T-helper 1 cell (primary cell): ENCODE measurements at places on chromosomes 7 and 10.

GRCh38 chr10:4127518-4128315 lies 342.7 kb upstream of the KLF6 start:
- no peak for DNase-seq

DNA sequence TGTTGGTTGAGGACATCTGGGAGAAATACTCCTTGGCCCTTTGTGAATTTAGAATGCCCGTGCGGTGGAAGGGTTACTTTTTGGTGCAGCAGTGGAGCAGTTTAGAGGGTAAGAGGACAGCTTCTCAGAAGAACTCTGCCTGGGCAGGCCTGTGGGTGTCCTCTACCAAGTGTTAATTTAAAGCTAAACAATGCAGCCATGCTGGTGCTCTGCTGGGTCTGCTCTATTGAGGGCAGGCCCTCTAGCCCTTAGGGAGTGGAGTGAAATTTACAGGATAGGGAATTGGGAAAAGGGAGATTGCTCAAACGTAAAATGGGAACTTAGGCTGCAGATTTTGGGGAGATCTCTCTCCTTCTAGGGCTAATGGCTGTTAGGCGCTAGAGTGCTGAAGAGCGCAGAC lies 22.1 kb downstream of the BLNK start:
- DNase-seq = no peak

- DNase-seq = no peak
Observed at GRCh38 chr10:14016011-14016536, 314.6 kb downstream of the FRMD4A start.

DNA sequence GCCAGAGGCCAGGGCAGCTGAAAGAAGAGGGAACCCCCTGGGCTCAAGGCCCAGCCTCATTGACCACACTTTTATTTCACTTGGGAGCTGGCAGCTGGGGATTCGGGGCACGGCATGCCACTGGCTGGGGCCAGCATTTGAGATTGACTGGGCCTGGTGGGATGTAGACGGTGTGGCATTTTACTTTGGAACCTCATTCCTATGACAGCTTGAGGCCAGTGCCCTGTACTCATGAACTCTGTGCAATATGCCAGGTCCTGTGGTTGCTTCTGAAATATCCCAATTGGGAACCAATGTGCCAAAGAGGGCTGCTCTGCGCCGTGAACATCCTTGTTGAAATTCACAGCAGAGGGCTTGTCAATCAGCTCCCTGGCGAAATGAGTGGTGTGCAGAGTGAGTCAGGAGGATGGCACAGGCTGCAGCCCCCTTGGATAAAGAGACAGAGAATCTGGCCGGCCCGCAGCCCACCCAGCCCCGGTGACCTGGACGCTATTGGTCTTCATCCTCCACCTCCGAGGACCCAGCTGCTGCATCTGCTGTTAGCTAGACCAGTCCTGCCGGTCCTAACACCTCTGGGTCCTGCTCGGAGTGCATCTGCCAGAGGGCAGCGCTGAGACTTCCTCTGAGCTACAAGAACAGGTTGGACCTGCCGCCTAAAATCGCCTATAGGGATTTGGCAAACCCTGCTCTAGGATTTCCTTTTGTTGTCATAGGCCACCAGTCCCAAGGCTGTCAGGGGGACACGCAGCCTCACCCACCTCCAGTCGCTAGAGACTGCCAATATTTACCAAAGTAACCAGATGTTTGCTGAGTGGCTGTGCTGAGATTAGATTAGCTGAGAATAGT lies 58.0 kb downstream of the PRKAG2 start:
- no peak for DNase-seq

DNA sequence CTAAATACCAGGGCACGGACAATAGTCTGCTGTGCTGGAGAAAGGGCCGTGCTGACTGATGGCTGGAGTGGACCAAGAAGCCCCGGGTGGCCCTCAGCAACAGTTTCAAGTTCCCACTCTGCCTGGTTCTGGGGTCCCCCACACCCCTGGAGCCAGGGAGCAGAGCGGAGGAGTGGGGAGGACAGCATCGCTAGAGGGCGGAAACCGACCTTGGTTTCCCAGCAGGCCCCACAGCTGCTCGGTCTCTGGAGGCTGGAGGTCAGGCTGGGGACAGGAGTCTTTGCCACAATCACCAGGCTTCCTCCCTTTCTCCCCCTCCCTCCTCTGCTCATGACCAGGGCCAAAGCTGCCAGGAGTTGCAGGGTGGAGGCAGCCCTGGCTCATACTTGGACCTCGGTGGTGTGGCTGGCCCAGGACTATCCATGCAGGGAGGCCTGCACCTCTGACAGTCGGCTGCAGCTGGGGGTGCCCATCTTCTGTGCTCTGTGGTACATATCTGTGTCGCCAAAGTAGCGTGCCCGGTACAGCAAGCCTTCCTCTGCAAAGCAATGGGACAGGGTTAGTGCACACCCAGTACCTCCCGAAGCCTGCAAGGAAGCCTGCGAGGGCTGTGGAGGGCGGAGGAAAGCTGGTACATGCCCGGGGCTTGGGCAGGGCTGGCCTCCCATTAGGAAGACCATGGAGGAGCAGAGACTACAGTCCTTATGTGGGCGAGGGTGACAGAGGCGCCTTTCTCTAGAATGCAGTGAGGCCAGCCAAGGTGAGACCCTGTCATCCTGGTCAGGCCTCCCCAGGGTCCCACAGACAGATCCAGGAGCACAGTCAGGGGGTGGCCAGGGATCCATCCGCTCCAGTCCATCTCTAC lies 19.1 kb downstream of the DNAJB12 start:
- peak; percentile 76 for DNase-seq

GRCh38 chr10:8085251-8085650 lies 30.8 kb downstream of the GATA3 start:
- DNase-seq = no peak

GRCh38 chr7:29588900-29589696 lies 25.5 kb downstream of the PRR15 start:
- no peak for DNase-seq

DNA sequence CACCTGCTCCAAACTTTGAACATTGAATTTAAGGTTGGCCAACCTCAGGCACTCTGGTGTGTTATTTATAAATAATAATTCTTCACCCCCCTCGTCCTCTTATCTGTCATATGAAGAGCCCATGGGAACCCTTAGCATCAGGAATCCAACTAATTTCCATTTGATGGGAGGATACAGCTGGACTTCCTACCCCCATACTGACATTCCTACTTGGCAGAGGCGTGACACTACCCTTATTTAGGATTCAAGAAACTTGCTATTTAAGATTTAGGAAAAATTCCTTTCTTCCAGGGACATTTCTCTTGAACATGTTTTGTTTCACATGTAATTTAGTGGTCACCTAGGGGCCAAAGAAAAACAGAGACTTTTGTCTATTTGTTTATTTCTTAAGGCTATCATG lies 171.9 kb upstream of the NRP1 start:
- DNase-seq = no peak

- no peak for DNase-seq
Observed at GRCh38 chr7:86647385-86648094, 3.8 kb downstream of the GRM3 start.

- no peak for DNase-seq
Observed at GRCh38 chr10:7475046-7475911, 64.4 kb upstream of the SFMBT2 start.

GRCh38 chr7:96161897-96162296 lies 160.0 kb downstream of the SLC25A13 start:
- no peak for DNase-seq
